ENCODE measurements at places on chromosomes 1 and 21.
A peak's percentile ranks its signal among the peaks of the same experiment; 100 is the strongest.

GRCh38 chr1:41515131-41515678, 30.7 kb upstream of the EDN2 start:
- DNase-seq = no peak

DNA sequence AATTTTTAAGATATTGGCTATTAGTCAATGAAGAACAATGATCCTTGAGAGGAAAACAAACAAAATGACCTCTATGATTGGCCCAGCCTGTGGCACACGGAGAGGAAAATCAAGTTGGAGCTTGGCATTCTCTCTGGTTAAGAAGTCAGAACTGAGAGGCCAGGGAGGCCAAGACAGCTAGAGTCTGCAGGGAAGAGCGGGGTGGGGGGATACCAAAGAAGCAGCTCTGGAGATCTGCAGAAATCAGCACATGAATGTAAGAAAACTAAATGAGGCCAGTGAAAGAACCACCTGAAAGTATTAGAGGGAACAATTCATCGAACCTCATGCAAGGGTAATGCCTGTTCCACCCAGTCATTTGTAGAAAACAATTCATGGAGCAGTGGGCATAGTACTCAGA, 23.8 kb upstream of the C1orf115 start:
- DNase-seq = no peak

DNA sequence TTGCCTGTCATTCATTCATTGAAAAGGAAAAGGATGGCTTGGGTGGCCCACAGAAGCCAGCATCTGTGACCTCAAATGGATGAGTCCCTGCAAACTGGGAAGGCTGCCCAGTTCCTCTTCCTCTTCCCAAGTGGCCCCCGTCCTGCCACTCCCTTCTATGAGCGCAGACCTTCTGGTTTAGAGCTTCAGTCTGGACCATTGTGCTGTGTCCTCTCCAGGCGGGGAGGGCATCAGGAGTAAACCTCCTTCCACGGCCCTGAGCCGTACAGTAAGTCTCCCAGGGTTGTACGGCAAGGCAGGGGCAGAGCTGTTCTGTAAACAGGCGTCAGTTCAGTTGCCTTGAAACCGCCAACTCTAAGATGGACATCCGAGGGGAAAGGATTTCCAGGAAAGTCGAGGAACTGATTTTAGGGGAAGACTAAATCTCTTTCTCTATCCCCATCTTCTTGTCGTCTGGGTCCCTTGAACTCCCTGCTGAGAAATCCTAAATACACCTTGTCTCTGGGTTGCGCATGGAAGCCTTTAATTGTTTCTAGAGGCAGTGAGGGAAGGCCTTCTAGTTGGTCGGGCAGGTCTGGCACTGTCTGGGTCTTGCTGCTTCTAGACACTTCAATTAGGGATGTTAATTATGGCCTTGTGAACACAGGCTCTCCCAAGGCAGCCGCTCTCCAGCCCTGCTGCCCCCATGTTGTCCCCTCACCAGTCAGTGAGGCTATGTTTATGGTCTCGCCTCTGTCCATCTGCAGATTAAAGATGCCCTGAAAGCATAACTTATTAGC, 22.1 kb downstream of the SOX13 start:
- peak; percentile 37 for DNase-seq

DNA sequence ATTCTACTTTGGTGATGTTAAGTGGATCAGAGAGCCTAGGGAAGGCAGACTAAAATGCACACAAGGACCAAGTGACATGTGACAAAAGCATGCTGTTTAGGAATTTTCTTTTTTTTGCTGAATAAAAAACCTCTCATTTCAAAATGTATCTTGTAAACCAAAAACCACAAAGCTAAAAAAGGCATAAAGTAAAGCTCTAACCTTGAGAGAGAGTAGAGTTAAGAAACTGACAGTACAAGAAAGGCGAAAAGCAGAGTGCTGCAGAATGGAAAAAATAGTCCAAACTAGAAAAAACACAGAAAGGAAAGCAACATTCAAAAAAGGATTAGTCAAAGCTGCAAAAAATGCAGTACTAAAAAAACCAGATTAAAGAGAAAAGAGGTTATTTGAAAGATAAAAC, 76.5 kb downstream of the EPS15 start:
- no peak for DNase-seq

DNA sequence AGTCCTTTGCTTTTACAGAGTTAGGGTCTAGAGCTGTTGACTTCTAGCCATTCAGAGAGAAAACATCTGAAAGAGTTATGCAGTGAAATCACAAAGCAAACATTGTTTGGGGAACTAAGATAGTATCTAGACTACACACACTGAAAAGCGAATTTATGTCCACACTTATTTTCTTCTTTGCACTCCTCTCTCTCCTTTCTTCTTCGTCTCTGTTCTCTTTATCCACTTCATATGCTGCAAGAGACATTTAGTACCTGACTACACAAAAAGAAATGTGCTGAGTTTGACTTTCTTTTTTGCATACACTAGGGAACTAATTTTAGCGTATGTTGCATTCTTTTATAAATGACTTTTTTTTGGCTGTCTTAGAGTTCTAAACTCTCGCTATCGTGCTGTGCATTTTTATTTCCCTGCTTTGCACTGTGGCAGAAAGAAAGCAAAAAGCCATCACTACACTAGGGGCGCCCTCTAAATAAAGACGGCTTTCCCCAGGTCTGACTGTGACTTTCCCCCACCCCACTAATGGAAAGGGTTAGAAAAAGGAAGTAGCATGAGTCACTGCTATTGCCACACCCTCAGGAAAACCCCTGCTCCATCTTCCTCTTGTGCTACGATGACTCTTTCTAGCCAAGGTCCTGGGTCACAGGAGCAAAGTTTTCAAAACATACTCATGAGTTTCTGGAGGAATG, 65.7 kb downstream of the MAP3K7CL start:
- DNase-seq = no peak

Measured in NCI-H1105 treated with DMSO at 0.1 percent for 48 hours (cell line).